Activated naive CD4-positive, alpha-beta T cell (primary cell): ENCODE measurements at places on chromosomes 12 and 14.

DNA sequence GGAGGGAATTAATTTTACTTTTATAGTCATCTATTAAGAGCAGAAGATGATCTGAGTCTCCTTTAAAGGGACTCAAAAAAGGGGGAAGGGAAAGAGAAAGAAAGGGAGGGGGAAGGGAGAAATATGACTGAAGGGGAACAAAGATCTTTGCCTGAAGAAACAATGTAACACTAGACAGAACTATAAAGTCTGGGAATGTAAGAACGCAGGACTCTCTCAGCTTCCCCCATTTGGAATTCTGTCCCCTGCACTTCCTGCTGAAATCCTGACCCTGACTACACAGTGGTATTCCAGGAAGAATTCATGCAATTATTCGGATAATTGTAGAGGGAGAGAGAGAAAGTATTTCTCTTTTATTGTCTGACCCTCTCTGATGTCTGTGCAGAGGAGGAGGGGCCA lies 8.6 kb upstream of the HOXC11 start:
- no peak for DNase-seq

- no peak for DNase-seq
Observed at GRCh38 chr12:63292471-63293221, 141.6 kb upstream of the AVPR1A start.

DNA sequence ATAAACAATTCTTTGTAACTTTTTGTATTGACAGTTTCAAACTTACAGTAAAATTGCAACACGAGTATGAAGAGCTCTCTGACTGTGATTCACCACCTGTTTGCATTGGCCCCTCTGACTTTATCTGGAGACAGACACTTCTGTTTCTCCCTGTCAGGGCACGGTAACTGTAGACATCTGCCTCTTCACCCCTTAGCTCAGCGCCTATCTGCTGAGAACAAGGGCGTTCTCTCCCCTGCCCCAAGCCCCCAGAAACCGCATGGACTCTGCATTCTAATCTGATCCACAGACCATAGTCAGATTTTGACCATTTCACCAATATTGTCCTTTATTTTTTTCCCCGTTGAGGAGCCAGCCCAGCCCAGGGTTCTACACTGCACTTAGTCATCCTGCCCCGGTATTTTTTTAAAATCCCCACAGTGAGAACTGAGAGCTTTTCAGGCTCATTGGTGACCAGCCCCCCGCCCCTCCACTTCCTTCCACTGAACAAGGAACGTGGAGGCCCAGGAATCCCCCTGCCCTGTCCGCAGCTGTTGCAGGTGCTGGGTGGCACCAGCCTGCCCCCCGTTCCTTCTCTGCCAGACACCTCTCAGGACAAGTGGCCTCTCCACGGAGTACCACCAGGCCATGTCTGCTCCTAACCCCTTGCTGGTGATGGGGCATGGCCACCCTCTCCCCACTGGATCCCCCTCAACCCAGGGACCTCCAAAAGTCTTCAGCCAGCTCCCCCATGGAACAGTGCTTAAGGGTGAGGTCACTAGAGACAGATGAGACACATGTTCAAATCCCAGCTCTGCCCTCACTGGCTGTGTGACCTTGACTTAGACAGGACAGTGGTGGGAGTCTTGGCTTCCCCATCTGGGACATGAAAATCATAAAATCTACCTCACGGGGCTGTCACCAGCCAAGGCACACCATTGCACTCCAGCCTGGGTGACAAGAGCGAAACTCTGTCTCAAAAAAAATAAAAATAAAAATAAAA lies 11.2 kb downstream of the RHOF start:
- peak; percentile 22 for DNase-seq

- DNase-seq = no peak
Observed at GRCh38 chr12:27614866-27615265, 81.4 kb upstream of the REP15 start.

GRCh38 chr12:68975811-68976210 lies 42.8 kb upstream of the CPM start:
- DNase-seq = no peak

DNA sequence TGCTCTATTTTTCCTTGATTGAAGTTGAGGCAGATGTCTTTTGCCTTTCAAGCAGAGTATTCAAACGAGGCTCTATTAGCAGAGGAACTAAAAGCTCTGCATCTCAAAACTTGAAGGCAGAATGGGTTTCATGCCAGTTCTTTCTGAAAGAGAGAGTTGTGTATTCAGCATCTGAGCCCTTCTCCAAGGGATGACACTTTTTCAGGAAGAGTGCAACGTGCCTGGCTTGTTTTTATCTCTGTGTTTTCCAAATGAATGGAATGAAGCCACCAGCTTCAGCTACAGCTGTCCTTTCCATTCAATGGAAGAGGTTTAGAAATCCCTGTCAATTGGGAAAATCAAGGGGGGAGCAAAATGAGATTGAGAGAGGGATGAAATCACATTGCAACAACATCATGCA lies 14.6 kb downstream of the BEST3 start:
- DNase-seq = no peak

DNA sequence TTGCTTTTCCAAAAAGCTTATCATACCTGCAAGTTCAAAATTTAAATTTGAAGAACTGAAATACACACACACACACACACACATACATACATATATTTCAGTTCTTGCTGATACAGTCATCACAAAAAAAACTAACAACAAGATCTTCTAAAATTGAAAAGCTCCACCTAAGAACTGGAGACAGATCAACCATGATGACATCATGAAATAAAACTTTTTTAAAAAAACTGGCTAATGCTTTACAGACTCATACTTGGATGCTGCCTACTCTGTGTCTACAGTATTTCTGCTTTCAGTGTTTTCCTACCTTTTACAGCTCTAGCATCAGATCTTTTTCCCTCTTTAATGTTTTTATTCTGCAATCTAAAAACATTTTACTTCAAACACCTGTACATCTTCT lies 261.4 kb downstream of the DIO2 start:
- no peak for DNase-seq

DNA sequence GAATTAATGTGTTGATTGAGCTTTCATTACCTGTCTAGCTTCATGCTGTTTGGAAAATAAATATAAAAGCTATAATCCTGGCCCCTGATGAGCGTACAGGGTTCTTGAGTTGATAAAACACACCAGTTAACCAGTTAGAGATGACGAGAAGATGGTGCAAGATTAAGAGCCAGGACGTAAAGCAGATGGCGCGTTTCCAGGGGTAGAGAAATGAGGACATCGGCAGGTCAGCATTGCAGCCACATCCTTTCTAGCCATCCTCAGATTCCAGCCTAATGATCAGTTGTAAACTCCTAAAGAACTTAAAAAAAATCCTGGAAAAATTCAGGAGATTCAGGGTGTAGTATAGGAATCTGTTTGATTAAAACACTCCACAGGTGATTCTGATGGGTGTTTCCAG lies 203.7 kb downstream of the CACNA1C start:
- DNase-seq = no peak

DNA sequence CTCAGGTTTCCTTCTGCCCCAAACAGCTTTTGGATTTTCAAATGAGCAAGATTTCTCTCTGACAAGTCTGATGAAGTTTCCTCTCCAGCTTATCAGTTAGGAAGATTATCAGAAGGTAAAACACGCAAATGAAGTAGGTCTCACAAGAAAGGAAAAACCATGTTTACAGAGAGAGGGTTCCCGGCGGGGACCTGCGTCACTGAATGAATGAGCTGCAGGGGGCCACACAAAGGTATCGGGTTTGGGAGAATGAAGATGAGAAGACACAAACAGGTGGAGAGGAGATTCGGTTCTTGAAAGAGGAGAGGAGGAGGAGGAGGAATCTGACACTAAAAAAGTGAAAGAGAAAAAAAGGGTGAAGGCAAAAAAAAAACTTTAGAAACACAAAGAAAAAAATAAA lies 208.6 kb downstream of the CALM1 start:
- no peak for DNase-seq

DNA sequence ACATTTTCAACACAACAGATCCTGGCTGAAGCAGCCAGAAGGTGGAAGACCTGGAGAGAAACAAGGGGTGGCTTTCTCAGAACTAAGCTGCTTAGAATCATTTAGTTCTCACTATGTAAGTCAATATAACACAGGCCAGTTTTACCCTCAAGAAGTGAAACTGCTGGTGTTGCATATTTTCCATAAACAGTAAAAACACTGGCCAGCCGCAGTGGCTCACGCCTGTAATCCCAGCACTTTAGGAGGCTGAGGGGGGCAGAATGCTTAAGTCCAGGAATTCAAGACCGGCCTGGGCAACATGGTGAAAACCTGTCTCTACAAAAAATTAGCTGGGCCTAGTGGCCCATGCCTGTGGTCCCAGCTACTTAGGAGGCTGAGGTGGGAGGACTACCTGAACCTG lies 11.6 kb downstream of the STX2 start:
- no peak for DNase-seq

- no peak for DNase-seq
Observed at GRCh38 chr14:61080591-61081010, 99.6 kb downstream of the SLC38A6 start.
